NCI-H187 treated with DMSO at 0.1 percent for 48 hours (cell line): ENCODE measurements at places on chromosomes 12 and 14.

DNA sequence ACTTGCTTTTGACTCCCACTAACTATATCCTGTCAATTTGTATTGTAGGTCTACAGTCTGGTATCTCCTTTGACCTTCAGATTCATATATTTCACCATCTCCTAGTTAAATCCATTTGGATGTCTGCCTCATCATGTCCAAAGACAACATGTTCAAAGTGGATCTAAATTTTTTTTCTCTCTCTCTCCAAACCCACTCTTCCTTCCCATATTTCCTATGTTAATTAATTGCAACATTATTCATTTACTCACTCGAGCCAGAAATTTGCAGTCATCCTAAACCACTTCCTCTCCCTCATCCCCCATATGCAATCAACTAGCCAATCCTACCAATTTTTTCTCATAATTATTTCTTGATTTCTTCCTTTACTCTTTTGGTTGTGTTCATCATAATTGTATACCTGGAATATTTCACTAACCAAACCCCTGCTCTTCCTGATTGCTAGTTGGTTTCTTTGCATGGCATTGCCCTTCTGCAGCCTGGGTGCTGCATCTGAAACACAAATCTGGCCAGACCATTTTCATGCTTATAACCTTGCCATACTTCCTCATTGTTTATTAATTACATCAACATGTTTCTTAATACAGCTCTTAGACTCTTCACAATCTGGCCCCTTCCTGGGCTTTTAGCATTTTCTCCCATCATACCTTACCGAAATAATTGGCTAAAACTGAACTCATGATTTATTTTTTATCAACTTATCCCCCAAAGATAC, 442.2 kb downstream of the ADAMTS20 start:
- no peak for DNase-seq

DNA sequence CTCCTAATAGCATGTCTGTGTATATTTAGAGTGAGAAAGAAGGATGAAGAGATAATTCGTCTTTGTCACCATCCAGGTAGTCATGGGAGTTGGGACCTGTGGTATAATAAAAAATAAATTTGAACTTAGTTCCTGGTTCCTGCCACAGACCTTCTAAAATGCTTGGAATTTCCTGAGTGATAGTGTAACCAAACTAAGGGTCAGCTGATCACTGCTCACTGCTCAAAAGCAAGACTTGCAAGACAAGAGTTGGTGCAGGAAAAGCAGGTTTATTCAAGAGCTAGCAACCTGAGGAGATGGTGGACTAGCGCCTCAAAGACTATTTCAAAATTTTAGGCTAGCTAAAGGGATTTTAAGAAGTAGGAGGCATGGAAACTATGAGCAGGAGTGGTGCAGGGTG, 19.1 kb downstream of the ANG start:
- no peak for DNase-seq

GRCh38 chr12:116116650-116117424, 160.7 kb downstream of the MED13L start:
- no peak for DNase-seq

DNA sequence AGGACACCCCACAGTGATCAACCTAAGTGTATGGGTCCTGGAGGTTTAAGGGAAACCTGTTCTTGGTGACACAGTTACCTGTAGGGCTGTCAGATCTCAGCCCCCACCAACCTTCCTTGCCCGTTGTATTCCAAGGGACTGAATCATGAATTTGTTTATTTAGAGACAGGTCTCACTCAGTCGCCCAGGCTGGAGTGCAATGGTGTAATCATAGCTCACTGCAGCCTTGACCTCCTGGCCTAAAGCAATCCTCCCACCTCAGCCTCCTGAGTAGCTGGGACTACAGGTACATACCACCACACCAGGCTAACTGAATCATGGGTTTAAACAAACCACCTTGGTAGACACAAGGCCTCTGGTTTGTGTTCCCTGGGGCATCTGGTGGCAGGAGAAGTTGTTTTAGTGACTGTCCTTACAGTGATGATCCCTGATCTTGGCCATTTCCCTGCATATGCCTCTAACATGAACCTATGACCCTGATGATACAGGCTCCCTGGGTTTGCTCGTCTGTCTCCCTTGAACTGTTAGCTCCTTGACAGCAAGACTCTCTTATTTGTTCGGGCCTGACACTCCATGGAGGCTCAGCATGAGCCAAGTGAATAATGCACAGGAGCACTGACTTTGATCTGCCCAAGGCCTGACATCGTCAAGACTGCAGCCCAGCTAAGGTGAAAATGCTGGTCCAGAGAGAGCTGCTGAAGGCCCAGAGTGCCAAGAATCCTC, 47.9 kb downstream of the PITPNM2 start:
- DNase-seq = no peak

GRCh38 chr14:25095736-25096437, 45.9 kb upstream of the STXBP6 start:
- DNase-seq = no peak

DNA sequence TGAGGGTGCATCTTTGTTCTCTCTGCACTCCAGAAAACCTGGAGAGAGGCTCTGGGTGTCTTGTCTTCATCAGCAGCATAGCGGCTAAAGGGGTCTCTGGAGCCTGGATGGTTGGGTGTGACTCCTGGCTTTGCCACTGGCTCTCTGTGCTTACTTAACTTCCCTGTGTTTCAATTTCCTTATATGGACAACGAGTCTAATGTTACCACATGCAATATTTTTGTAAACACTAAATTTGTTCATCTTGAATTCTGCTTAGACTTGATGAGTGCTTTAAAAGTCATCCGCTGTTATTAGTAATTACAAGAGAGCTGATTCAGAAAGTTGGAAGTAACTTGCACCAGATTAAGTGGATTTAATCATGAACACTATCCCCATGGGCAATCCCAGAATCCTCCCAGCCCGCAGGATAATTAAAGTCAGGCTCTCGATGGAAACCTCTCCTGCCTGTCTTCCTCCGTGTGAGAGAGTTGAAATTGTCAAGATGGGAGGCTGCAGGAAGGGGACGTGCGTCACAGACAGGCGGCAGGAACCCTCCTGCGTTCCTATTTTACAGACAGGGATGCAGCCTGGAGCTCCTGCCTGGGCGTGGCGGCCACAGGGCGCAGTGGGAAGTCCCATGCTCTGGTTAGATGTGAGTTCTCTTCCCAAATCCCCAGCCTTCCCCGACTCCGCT, 201.2 kb downstream of the TTC8 start:
- DNase-seq = no peak

DNA sequence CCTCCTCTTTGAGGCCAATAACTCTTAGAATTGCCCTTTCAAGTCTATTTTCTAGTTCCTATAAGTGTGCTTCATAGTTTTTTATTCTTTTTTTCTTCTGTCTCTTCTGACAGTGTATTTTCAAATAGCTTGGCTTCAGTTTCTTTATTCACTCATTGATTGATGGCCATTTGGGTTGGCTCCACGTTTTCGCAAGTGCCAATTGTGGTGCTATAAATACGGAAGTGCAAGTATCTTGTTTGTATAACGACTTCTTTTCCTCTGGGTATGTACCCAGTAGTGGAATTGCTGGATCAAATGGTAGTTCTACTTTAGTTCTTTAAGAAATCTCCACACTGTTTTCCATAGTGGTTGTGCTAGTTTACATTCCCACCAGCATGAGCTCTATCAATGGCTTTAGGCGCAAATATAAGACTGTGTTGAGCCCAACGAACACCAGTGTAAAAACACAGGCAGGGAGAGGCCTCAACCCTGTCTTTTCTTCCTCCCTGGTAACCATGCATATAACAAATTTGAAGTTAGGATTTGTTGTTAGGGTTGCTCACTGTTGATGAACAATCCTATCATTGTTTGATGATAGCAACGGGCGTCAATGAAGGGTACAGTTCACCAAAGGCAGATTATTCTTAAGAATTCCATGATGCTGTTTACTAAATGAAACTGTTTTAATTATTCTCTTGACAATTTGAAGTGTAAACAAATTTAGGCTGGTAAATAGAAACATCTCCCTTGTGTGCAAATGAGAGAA, 13.3 kb upstream of the LMNTD1 start:
- DNase-seq = no peak

DNA sequence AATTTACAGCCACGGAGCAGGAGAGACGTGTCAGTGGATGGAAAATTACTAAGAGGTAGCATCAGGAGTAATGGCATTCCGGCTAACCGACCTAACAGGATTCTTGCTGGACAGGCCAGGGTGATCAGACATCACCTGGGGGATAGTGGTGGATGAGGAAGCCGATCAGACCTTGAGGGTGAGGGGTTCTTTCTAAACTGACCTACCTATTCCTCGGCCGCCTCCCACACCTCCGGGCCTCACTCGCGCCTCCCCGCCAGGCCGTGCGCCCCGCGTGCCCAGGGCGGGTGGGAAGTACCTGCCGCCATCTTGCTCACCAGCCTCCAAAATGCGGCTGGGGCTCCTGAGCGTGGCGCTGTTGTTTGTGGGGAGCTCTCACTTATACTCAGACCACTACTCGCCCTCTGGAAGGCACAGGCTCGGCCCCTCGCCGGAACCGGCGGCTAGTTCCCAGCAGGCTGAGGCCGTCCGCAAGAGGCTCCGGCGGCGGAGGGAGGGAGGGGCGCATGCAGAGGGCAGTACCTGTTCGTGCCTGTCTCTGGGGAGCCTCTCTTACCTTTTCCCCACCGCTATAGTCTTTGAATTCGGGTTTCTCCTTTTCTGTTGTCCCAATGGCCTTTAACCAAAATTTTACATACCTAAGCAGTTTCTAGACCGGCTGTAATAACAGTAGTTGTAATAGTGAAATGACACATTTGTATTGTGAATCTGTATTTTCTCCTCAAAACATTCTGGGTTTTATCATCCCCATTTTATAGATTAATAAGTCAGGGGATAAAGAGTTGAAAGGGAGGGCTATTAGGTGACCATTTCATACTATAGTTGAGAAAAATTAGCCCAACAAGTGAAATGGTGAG, at the start of gene TMPRSS12:
Gene TMPRSS12, plus strand, starts transcription at position 290 of the 857 bp plus-strand sequence. Its CDS starts 39 bp downstream, at position 329.
- DNase-seq = no peak

GRCh38 chr12:47943623-47944340, 19.6 kb upstream of the TMEM106C start:
- DNase-seq = no peak
